ENCODE measurements at places on chromosomes 4 and X.

DNA sequence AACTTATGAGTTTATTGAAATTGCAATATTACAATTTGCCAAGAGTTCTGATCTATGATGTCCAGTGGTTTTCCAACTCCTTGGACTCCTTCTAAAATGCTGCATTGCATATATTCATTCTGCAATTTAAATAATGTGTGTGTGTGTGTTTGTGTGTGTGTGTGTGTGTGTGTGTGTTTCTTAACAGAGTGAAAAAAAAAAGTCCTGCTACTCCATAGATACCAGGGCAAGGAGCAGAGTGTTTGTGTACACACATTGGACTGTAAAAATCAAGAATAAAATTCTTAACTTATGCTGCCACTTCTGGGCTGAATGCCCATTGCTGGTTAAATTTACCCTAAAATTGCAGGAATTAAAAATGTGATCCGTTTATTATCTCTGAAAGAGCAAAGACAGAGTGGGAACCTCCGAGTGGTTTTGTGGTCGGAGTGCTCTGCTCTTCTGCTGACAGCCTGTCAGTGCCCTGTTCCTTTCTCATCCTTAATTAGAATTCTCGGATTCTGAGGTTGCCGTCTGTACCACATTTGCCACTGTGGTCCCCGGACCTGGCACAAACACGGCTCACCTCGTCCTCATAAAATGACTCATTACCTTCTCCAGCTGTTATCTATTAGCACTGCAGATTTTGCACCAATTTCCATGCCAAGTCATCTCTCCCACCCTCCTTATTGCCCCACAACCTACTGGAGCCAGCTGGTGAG lies 355.5 kb downstream of the KCNIP4 start:
- DNase-seq, result no peak

DNA sequence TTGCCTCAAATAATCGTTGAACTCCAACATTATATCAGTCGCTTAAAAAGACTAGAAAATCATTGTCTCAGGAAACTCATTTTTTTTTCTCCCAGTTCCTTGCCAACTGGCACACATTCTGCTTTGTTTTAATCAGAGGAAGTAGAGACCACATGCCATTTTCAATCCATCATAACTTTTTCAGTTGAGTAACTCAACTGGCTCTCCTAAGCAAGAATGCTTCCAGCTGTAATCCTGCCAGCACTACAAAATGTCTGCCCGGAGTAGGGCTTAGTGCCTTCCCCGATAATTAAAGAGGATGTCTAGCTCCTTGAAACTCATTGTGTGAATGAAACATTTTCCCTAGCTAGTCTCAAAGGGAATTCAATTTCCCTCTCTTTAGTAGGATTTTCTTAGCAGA lies 33.0 kb downstream of the FREM3 start:
- DNase-seq, result peak; percentile 35

DNA sequence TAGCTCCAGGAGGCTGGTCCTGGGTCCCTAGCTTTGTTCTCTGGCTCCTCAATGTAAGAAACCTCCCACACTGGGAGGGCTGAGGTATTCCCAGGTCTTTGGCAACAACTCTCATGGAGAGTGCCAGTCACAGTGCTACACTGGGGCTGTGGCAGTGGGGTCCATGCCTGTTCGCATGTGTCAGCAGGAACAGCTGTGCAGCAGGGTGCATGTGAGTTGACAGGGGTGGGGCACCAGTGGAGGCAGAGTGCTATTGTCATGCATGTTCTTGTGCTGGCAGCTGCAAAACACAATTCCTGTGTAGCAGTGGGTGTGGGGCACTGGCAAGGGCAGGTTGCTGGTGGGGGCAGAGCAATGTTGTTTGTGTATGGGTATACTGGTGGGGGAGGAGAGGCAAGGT lies 246.0 kb downstream of the CXXC4 start:
- DNase-seq, result no peak

DNA sequence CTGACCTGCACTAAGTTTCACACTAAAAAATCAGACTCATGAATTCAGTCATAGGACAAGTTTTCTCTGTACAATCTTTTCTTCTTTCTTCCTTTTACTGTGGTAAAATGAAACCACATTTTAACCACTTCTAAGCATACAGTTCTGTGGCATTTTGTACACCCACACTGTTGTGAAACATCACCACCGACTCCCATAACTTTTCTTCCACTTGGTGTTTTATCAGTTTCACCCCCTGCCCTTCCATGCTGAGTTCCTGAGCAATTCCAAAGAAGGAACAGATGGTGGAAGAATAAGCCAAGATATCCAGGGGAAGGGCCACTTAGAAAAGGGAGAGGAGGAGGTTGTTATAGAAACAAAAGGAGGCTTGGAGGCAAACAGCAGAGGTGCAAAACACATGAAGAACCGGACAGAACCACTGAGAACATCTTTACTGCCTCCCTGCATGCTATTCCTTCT lies 22.6 kb downstream of the SLC25A4 start:
- no peak for DNase-seq

DNA sequence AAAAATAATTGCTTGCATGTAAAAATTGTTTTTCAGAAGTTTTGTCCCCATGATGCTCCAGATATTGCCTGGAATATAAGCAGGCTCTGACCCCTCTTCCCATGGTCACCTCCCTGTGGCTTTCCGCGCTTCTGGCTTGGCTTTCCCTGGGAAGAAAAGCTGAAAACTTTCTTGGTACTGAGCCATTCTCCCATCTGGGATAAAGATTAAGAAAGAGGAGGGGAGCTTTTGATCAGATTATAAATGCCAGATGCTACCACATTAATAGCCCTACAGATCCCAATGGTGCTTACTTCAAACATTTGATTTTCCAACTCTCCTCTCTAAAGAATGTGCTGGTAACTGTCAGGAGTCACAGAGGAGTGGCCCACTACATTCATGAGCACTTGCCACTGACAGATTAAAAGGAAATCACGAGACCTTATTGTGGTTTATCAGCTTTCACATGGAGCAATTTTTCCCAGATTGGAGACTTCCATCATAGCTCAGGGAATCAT lies 54.4 kb upstream of the GAB1 start:
- DNase-seq, result no peak

DNA sequence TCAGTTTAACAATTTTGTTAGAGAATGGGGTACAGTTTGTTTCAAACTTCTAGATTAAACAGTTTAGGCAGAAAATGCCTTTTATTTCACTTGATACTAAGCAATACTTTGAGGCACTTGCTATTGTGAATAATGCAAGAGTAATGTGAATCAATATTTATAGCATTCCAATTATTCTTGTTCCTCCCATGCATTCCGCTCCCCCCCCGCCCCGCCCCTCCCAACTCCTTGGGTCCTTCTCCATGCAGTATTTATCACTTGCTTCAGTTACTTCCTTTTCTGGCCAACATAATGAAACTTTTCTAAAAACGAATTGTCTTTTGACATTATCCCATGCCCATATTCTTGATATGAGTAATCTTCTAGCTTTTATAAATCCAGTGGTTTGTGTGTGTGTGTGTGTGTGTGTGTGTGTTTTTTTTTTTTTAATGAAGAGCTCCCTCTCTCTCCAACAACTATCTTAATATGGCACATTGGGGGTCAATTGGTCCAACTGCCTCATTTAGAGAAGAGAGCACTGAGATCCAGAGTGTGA lies 1.6 kb downstream of the BANK1 start:
- no peak for DNase-seq

GRCh38 chrX:40268188-40268520 lies 170.4 kb upstream of the BCOR start:
- no peak for DNase-seq

DNA sequence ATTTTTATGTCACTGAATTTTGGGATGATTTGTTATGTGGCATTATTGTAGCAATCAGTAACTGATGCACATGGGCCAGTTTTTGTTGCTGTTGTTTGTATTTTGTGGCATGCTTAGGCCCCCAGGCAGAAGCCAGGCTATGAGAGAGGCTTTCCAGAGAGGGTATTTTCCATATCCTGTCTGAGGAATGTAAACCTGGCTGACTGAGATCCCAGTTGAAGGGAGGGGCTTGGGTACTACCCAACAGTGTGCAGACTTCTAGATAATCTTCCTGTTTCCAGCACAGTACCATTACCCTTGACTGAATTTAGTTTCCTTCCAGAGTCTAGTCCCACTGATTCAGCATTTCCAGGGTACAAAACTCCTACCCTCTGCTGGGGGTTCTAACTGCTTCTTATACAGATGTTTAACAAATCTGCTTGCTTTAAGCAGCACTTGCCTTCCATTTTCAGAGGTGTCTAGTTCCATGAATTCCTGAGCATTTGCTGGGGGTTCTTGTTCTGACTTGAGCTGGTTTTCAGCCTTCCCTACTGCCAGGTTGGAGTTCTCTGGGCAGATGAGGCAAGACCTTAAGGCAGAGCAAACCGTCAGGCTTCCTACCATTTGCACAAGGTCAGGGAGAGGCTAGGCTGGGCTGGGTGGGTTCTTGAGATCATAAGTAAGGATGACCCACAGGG lies 104.7 kb upstream of the EGFL6 start:
- DNase-seq, result no peak

DNA sequence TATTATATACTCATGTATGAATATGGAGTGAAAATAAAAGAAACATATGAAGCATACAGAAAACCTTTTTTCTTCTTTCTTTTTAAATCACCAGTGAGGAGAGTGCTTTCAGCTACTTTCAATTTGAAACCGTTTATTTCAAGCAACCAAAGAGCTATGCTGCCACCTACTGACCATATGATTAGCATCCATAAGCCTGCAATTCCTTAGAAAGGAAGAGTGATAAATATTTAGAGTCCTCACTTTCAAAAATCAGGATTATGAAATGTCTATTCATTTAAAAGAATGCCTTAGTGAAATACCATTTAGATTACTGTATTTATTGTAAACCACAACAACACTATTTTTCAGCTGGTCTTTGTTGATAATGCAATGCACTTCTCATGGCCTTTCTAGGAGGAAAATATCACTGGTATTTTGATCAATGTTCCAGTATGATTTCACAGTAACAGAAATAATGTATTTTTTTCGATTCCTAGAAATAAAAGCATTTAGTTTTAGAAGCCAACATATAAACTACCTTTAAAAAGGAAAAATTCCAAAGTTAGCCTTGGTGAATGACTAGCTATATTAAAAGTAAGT lies 667.6 kb downstream of the PCDH18 start:
- DNase-seq, result peak; percentile 39

GRCh38 chrX:47182106-47182700 lies 11.4 kb upstream of the UBA1 start:
- no peak for DNase-seq

GRCh38 chr4:65669111-65670019 lies 924 bp downstream of the EPHA5 start:
- no peak for DNase-seq

- DNase-seq, result no peak
These were observed 197.8 kb downstream of the EPHA5 start for GRCh38 chr4:65472531-65472930.

GRCh38 chr4:164596318-164596878 lies 157.5 kb upstream of the SMIM31 start:
- no peak for DNase-seq

DNA sequence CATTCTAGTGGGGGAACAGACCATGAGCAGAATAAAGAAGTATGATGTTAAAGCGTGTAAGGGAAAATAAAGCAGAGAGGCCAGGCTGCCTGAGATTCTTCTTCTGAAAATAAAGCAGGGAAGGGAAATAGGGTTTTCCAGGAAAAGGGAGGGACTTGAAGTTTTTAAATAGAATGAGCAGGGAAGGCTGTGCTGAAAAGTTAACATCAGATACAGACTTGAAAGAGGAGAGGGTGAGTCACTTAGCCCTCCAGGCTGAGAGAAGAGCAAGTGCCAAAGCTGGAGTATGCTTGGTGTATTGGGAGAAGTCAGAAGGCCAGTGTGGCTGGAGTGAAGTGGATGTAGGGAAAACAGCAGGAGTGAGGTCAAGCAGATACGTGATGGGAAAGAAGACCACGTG lies 10.0 kb upstream of the PLK4 start:
- peak; percentile 63 for DNase-seq

DNA sequence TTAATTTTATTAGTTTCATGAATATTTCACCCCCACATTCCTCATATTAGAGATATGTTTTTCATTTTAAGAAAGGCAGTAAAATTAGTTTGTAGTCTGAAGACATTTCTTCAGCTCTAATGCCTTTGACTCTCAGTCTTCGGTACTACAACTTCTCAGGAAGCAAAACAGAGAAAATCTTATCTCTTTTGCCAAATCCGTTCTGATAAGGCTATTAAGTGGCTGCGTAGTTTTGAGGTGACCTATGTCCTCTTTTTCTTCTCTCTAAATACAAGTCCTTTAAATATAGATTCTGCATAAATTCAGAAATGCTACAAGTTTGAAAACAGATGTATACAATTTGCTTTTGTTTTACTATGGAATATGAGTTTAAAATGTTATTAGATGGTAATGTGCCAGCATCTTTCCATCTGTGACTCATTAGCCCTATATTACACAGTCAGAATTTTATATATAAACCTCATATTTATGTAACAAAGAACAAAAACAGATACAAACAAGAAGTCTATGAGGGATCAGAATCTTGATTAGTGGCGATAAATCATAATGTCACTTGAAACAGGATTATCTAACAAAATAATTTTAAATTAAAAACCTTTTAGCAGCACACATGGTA lies 181.2 kb upstream of the ETNPPL start:
- no peak for DNase-seq
